ENCODE measurements at places on chromosomes 7 and 10. TPM values are rescaled to one million over a fixed set of nuclear protein-coding genes. Genes with fewer than 3 reads are reported as not detected.

AFAP1L2 gene
- polyA plus RNA-seq, result 2.8 TPM

ADAM22 gene
- 0.73 TPM for polyA plus RNA-seq

SAMD9 gene
- 1.4 TPM for polyA plus RNA-seq

TRIM4 gene
- 5.1 TPM for polyA plus RNA-seq

BAMBI gene
- polyA plus RNA-seq, result 53.3 TPM

PHYHIPL gene
- polyA plus RNA-seq, result 0.08 TPM

HYAL4 gene
- not detected for polyA plus RNA-seq

MUC12 gene
- 0.23 TPM for polyA plus RNA-seq

All from heart left ventricle (tissue), 16 donors.